ENCODE measurements at places on chromosomes 5 and 9. TPM values are rescaled to one million over a fixed set of nuclear protein-coding genes. Genes with fewer than 3 reads are reported as not detected.

Gene IL5
- total RNA-seq, result 0.47 TPM

Gene PDE6A
- total RNA-seq, result 0.30 TPM

Gene SAXO1
- total RNA-seq, result not detected

Gene DMRT3
- not detected for total RNA-seq

Gene IGFBPL1
- total RNA-seq, result 2.5 TPM

Gene ATP10B
- total RNA-seq, result not detected

Gene ZBED3
- total RNA-seq, result 4.2 TPM

Gene DPYSL3
- total RNA-seq, result 24.6 TPM
